Natural killer cell treated with Interleukin-12 subunit alpha and Interleukin-12 subunit beta and Interleukin-15 and Interleukin-18, amount 100 ng/mL, for 72 hours (primary cell): ENCODE measurements at places on chromosomes 13 and 19. TPM values are rescaled to one million over a fixed set of nuclear protein-coding genes. Genes with fewer than 3 reads are reported as not detected.

DNA sequence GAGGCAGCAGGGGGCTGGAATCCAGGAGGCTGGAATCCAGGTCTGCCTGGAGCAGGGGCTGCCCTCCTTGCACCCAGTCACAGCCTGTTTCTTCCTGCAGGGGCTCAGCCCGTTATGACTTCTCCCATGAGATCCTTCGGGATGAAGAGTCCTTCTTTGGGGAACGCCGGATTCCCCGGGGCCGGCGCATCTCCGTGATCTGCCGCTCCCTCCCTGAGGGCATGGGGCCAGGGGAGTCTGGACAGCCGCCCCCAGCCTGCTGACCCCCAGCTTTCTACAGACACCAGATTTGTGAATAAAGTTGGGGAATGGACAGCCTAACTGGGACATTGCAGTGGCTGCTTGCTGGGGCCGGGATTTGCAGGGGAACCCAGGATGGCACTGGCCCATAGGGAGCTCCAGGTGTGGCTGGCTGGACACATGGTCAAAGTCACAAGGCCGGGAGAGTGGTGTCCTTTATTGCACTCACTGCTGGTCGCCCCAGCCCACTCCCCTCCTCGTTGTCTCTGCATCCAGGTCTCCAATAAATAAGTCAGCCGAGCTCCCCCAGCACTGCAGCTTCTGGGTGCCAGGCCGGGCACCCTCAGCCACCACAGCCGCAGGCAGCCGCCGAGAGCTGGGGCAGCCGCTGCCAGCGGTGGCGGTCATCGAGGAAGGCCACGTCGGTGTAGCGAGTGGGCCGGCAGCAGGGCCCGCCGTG, 872 bp downstream of the PSPN start:
- DNase-seq = no peak

- no peak for DNase-seq
These were observed 58.3 kb downstream of the CACNA1A start for GRCh38 chr19:13447978-13448377.

OLFM4 gene
- not detected for total RNA-seq

FUT2 gene
- total RNA-seq = not detected

DNA sequence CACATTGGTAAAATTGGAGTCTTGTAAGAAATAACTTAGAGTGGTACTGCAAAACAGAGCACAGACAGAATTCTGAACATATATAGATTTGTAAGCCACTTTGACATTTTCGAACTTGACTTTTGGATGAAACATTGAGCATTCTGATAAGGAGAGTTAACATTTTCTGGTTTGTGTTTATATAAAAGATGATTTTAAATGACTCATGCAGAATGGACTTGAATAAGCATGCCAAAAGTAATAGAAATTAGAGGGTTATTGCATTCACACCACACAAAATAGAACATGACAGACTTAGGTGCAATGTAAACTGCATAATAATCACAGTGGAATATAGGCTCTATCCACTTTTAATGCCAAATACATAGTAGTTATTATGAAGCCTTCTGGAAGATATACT, 507.0 kb downstream of the DACH1 start:
- DNase-seq = no peak
